ENCODE measurements at places on chromosomes 11 and 22.

DNA sequence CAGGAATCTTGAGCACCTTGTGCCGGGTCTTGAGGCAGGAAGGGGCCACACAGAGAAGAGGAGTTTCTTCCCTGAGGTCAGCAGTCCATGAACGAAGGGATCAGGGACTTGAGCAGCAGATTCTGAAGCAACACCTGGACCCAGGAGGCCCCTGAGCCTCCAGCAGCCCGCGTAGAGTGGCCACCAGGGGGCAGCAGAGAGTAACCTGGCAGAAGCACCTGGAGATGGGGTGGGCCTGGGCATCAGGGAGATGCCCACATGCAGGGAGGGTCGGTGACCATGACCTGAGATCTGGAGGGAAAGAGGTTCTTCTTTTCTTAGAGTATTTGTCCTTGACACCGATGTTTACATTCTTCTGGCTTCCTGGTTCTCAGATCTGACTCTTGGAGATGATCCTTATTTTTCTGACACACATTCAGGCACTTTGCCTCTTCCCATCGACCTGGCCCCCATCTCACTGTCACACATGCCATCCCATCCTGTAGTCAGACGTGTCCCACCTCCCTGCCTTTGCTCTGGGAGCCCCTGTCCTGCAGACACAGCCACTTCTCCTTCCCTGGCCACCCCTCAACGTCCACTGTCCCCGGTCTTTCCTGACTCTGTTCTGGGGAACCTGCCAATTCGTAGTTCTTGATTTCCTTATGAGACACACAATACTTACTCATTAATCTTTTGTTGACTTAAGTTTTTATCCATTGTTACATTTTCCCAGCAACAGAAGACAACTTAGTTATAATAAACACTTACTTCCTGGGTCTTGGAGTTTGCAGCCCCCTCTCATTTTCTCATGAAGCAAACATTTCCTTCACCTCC, 66.5 kb downstream of the GGTLC2 start:
- no peak for DNase-seq

- DNase-seq, result no peak
Measured at GRCh38 chr11:203056-203944, 3.9 kb downstream of the BET1L start.

- DNase-seq, result no peak
Measured at GRCh38 chr11:61671527-61671926, 8.7 kb upstream of the DAGLA start.

- no peak for DNase-seq
Measured at GRCh38 chr11:75244052-75244814, 3.7 kb downstream of the TPBGL start.

- DNase-seq, result no peak
Measured at GRCh38 chr11:69531717-69532088, 50.2 kb downstream of the LINC01488 start.

DNA sequence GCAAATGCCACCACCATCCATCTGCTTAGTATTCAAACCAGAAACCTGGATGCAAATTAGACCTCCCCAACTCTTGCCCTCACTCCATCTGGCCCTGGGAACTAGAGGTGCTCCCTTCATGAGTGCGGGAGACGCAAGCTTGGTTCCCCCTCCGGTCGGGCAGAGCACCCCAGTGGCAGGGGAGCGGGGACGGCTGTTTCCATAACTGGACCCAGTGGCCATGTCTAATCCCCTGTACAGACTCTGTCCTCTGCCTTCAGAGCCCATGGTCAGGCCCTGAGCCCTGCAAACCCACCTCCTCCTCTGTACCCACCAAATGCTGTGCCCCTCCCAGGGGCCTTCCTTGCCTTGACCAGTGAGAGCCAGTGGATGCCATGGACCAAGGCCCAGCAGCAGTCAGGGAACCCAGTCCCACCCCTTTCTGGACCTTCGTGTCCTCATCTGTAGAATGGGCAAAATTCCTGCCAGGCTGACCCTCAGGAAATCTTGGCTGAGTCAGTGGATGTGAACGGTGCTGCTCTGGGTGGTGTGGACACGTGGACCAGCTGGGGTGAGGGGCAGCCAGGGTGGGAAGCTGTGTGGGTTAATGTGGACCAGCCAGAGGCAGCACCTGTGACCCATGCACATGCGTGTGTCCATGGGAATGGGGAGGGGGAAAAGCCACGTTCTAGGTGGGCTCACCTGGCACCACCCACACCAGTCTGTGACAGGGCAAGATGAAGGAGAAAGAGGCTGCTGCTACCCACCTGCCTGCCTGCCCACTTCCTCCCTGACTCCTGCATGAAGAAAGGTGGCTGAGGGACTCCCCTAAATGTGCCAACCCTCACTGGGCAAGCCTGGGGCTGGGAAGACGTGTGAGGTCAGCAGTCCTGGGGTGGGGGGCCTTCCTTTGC, 72.8 kb downstream of the LRRC32 start:
- DNase-seq, result no peak

- no peak for DNase-seq
Measured at GRCh38 chr11:71936825-71937224, 8.0 kb downstream of the RNF121 start.

GRCh38 chr11:63641727-63642126, 27.5 kb upstream of the PLAAT3 start:
- DNase-seq, result no peak

GRCh38 chr22:38202437-38203089, 769 bp downstream of the MAFF start:
- no peak for DNase-seq
